ENCODE measurements at places on chromosomes 2 and 18.

- no peak for DNase-seq
Observed at GRCh38 chr2:156430980-156431358, 5.2 kb upstream of the GPD2 start.

DNA sequence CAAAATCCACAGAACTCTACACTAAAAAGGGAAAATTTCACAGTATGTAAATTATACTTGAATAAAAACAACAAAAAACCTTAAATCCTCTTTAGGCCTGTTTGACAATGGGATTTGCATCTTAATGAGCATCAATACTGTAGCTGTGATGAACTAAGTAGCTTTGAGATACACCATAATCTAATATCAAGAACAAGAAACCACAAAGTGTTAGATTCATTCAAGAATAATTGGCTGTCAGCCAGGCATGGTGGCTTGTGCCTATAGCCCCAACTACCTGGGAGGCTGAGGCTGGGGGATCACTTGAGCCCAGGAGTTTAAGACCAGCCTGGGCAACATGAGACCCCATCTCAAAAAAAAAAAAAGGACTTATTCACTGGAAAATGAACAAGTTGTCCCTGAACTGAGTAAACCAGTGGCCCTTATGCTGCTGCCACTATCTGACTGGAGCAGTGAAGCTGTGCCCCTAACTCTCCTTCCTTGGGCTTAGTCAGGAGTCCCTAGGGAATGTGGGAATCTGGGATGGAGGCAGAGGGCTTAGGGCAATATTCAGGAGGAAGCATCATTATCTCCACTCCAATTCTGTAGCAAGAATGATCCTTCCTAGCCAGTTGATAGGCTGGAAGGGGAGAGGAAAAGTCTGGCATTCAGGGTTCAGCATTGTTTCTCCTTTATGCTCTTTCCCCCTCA lies 88.5 kb downstream of the PRKCE start:
- DNase-seq = no peak

GRCh38 chr2:205593891-205594290 lies 88.4 kb upstream of the NRP2 start:
- no peak for DNase-seq

- DNase-seq = no peak
Observed at GRCh38 chr2:191018643-191019119, 4.7 kb upstream of the STAT1 start.

DNA sequence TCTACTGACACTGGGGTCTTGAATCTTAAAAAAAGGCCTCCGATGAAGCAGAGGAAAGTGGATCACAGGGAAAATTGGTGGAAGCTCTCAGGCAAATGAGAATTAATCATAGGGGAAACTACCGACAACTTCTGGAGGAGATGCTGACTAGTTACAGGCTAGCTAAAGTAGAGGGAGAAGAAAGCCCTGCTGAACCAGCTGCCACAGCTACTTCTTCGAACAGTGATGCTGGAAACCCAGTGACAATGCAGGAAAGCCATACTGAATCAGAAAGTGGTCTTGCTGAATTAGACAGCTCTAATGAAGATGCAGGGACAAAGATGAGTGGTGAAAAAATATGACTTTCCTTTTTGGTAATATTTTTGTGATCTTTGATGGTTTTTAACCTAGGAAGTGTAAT lies 44.9 kb upstream of the SLC3A1 start:
- DNase-seq = no peak

DNA sequence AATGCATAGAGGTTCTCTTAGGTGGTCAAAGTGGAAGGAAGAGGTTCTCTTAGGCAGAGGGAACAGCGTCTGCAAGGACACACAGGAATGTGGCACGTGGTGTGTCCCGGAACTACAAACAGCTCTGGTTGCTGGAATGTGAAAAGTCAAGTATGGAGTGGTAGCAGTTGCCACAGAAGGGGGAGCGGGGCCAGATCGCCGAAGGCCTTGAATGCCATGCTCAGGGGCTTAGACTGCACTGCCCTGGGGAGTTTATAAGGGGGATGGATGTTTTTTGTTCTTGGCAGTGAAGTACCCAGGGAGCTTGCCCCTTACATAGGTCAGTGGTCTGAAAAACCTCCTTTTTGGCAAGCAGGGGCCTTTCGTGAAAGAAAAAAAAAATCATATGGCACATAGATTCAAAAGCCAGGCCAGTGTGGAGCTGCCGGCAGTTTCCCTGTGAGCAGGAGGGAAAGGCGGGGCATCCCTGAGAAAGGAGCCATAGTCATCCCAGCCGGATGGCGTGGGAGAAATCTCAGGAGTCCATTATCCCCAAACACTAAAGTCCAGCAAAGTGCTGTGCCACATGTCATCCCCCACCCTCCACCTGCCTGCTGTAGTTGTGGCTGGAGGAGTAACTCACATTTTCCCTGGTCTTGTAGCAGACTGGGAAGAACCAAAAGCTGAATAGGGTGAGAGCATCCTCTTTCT lies 45.4 kb downstream of the GORASP2 start:
- no peak for DNase-seq

GRCh38 chr18:6487968-6488367 lies 73.3 kb upstream of the L3MBTL4 start:
- DNase-seq = no peak

DNA sequence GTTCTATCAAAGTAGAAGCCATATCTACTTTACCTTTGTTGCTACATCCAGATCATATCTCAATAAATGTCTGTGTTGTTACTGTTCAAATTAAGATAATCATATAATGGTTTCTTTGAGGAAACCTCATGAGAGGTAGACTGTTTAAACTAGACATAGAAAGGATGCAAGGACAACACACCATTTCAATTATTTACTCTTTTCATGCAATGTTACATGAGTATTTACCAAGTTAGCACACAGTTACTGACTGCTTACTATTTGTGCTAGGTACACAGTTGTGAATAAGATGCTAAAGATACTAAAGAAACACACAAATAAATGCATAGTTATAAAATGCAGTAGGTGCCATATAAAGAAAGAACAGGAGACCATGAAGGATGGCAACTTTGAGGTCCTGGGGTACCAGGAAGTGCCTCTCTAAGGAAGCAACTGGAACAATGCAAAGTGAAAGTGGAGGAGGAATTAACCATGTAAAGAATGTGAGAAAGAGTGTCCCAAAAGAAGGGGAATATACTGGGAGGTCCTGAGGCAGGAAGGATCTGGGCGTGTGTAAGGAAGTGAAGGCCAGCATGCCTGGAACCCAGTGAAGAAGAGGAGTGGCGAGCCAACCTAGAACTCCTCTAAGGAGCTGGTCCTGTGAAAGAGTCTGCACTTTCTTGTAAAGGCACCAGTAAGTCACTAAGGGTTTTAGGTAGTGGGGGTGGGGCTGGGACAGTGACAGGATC lies 39.4 kb downstream of the RBMS1 start:
- DNase-seq = no peak
